ENCODE measurements at places on chromosomes 1 and 21.

- no peak for DNase-seq
Observed at GRCh38 chr1:198599749-198600148, 39.1 kb upstream of the PTPRC start.

DNA sequence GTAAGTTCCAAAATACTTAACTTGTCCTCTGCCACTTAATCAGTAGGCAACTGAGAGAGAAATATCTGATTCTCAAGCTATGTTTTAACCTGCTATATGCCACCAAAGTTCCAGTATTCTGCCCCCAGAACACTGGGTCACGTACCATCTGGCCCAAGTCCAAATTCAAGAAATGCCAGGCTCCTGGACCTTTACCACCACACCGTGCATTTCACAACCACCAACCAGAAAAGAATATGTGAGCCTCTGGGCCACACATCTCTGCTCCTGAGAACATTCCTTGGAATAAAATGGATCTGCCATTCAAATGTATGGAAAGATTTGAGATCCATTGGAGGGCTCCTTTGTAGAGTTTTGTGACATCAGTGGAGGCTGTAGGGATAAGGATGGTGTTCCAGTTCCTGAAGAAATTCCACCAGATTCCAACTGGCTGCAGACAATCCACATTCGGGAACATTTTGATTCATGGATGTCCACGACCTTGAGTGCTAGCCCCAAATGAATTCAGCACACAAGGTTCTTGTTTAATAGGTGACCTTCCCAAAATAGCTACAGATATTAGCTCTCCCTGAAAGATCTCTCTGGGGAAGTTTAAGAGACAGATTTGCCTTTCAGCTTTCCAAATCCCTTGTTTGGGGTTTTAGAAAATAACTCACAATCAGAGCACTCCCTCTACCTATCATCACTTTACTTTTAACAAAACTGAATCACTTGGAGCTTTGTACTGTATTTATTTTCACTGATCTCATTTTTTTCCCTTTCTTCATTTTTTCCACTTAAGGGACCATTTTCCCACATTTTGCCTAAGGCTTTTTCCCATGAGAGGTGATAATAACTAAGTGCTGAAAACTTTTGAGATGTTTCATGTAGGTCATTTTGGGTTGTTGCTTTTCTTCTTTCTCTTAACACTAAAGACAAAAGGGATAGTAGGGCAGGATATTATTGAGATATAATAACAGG is 128.4 kb upstream of the ZC3H11B start:
- no peak for DNase-seq

DNA sequence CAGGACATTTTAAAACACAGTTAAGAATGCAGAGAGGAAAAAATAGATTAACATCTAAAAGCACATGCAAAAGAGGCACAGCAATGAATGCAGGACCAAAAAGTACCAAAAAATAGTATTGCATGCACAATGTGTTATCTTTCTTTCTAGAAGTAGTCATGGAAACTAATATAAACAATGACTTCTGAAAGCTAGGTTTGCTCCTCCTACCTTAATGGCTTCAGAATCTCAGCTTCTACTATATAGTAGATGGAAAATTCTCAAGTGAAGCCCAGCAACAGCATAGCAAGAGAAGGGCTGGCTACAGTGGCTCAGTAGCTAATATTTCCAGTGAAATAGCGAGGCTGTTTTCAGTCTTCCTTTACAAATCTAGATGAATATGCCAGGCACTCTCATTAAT is 125.1 kb downstream of the CRB1 start:
- DNase-seq: no peak

DNA sequence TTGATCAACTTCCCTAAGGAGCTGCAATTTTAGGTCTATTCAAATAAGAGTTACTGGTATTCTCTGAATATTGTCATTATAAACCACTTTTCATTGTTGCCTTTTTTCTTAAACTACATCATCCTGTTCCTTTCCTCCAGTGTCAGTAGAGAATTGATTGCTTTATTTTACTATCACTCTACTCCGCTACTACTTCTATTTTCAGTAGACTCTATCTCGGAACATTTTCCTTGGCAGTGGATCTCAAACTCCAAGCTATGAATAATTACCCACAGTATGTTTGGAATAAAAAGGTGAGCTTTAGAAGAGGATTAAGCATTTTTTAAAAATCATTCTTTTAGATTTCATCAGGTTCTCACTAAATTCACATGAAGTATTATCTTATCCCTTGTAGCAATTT is 224.9 kb downstream of the GREM2 start:
- no peak for DNase-seq

GRCh38 chr21:28540514-28540913 is 452.2 kb downstream of the LTN1 start:
- no peak for DNase-seq

- no peak for DNase-seq
Observed at GRCh38 chr21:25036775-25037174, 570.5 kb downstream of the MRPL39 start.

Data from CD4-positive, alpha-beta T cell treated with Interferon alpha-2 for 1 hour (primary cell).